ENCODE measurements at places on chromosomes 7 and 10. TPM values are rescaled to one million over a fixed set of nuclear protein-coding genes. Genes with fewer than 3 reads are reported as not detected.

- peak; percentile 44 for DNase-seq
These were observed 112.1 kb downstream of the VPS41 start for GRCh38 chr7:38796626-38797501.

DNA sequence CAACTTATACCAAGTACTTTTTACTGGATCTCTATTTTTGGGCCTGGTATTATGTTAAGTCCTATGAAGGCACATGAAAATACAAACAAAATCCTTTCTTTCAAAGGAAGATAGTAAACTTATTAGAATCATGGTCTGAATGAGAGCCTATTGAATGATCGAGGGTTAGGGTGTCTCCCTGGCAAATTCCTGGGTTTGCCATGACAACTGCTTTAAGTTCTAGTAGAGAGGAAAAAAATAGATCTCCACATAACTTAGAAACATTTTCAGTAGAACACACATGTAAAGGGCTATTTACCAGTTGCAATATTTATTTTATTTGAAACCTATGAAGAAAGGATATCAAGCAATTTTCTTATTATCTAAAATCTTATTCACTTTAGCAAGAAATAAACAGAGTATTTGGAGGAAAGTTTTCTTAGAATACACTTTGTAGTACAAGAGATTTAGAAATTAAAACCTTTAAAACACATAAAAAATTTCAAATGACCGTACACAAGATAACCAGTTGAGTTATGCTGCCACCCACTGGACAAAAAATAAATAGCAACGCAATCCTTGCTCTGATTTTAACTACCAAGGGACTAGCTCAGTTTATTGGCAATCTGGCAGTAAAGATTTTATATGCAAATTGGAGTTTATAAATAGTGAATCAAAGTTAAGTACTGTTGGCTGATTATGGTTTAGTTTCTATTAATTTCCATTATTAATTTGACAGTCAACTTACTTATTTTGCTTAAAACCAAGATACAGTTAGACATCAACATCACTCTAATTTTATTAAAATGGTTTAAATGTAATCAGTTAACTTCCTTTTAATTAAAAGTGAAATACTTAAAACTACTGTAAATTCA lies 33.9 kb downstream of the CACUL1 start:
- peak; percentile 58 for DNase-seq

GRCh38 chr7:50216626-50217025 lies 87.9 kb upstream of the IKZF1 start:
- DNase-seq: no peak

- DNase-seq: no peak
These were observed 102.4 kb downstream of the USP6NL start for GRCh38 chr10:11509036-11509435.

GRCh38 chr7:35624299-35625186 lies 70.4 kb downstream of the HERPUD2 start:
- no peak for DNase-seq

DNA sequence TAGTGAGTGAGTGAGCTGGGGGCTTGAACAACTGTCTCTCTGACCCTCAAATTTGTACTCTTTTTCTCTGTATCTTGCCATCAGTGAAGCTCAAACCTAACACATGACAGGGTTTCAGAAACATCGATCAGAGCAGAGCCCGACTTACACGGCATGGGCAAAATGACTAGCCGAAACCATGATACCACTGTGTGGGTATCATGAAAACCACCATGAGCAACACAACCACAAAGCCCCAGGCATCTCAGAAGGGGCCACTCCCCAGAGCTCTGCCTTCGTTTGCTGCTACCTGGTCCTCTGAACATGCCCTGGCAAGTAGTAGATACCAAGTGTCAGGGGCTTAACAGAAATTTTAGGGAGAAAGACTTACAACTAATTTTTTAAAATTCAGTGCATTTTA lies 308.5 kb downstream of the WDR11 start:
- DNase-seq: no peak

DNA sequence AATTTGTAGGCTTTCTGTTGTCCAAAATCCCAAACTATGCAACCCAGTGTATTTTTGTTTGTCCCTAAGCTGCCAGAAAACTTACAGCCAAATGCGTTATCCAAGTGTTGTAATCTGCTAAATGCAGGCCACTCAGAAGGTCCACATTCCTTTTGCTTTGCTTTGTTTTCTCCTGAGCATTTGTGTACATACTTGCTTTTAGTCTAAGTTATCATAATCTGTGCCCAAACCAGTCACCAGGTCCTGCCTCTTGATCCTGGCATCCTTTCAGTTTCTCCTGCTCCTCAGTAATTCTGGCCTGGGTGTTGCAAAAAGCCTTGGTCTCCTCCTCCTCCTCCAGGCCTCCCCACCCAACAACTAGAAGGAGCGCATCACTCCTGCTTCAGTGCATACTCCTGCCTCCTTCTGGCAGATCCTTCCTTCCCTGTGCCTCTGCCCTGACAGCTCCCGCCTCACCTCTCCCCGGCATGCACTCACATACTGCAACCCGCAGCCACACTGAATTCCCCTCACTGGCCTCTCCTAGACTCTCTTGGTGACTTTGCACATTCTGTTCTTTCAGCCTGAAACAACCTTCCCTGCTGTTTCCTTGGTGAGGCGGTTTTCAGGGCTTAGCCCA lies 2.3 kb downstream of the DENND2A start:
- no peak for DNase-seq

DNA sequence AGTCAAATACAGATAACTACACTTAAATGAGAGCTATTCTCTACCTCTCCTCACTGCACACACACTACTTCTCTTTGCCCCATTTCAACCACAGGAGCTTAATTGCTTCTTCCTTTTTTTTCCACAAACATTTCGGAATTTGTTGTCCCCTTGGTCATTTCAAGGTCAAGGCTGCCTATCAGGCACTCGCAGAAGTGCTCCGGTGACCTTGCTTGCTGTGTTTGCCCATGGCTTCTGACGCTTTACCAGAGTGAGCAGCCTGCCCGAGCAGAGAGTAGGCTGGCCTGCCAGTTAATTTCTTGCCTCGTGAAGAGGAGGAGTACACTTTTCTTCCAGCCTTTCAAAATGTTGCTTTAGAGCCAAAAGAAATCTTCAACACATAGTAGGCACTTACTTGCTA lies 297.1 kb upstream of the LRGUK start:
- no peak for DNase-seq

DNA sequence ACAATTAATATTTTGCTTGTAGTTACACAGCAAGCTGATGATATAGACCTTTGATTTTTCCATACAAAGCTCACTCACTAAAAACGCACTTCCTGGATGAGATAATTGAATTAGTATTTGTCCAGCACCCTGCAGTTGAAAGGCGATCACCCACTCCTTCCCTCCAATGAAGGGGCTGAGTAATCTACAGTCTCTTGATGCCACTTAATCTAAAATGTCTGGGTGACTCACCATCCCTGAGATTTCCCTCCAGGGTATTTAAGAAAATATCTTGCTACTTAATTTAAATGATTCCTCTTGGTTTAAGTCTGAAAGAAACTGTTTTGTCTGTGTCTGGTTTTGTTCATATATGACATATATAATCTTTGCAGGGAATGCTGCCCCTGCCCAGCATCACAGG lies 515.3 kb downstream of the GRID1 start:
- DNase-seq: no peak

DNA sequence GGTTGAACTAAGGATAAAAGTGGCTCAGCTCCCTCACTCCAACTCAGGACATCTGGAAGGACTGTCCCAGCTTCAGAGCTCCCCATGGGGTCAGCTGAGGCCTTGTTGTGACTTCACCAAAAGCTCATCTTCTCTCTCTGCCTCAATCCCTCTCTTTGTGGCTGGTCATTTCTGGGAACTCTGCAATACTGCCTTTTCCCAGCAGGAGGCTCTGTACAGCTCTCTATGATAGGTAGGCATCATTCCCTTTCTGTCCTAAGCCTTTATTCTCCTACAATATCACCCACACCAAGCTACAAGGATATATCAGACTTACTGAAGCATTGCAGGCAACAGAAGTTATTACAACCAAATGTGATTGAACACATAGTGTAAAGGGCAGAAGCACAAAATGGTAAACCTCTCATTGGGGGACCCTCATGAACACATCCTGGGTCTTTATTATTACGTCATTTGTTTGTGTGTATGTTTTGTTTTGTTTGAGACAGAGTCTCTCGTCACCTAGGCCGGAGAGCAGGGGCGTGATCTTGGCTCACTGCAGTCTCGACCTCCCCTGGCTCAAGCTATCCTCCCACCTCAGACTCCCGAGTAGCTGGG lies 36.7 kb upstream of the PRPS1L1 start:
- DNase-seq: peak; percentile 41

DNA sequence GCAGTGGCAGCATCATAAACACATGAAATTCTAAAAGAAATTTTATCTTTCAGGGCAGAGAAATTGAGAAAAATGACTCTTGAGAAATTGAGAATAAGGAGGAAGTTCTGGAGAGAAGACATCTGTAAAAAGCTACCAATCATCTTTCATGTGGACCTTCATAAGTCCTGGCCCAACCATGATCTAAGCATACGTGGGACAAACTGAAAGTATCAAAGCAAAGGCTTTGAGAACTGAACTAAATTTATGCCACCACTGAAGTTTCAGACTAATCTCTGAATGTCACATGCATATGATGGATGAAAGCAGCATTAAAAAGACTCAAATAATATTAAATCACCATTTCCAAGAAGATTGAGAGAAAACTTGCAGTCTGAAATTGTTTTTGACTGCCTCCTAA lies 1502.8 kb upstream of the LRRTM3 start:
- DNase-seq: no peak

DNA sequence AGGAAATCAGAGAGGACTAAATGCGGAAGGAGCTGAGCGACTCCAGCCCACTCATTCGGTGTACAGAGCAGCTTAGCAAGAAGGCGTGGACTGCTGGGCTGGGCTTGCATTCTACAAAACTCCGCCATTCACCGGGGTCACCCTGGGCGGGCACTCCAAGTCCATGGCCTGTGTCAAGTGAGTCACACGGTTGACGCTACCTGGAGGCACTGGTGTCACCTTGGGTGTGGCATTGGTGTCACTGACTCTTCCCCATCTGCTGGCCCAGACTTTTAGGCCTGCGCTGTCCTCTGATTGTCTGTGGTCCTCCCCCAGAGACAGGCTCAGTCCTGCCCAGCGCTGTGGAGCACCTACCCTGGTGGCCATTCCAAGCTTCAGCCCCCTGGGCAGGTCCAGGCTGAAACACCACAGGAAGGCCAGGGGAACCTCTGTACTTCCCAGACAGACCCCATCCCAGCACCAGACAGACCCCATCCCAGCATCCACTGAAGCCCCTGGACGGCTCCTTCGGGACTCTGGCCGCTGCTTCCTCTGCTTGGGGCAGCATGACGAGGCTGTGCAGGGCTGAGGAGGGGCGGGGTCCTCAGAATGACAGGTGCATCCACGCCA lies 30.6 kb upstream of the CNPY1 start:
- DNase-seq: peak; percentile 26

GRCh38 chr10:5013385-5013784 lies 9.7 kb upstream of the AKR1C2 start:
- no peak for DNase-seq

DNA sequence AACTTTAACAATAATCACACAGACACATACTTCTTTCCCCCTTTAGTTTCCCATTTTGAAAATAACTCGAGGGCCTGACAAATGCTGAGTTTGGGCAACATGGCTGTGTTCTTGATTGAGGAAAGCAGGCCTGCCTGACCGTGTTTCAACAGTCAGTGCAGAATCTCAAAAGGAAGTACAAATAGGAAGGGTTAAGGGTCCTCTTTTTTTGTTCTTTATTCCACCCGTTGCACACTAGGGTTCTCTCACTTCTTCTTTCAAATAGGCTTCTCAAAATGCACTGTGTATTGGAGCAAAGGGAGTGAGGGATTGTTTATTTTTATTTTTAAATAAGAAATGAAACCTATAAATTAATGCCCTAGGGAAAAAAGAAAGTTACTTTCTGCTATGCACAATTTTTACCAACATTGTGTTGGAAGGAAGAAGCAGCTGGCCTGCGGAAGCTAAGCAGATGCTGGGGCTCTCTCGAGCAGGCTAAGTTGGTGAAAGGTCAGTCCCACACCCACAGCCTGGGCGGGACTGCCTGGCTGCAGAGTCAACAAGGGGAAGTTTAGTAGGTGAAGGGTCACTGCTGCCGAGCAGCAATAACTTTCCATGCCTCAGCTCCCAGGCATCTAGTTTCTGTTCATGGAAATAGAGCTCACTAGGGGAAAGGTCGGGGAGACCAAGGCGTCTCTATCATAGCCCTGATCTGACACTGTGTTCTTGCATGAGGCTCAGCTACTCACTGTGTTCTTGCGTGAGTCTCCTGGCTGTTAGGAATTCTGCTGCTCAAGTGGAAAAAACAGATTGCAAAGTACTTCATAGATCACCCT lies 12.2 kb upstream of the PDK4 start:
- DNase-seq: peak; percentile 96

DNA sequence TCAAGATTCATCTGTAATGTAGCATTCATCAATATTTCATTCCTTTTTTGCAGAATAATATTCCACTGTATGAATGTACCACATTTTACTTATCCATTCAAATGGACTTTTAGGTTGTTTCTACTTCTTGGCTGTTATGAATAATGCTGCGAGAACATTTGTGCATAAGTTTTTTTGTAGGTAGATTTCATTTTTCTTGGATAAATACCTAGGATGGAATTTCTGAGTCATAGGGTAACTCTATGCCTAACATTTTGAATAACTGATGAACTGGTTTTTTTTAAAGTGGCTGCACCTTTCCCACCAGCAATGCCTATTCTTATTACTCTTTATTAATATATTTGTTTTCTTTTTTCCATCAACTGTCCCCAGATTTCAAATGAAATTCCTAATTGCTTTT lies 9.1 kb upstream of the XPNPEP1 start:
- no peak for DNase-seq

- no peak for DNase-seq
These were observed 11.3 kb downstream of the STAG3 start for GRCh38 chr7:100189061-100189460.

NPY gene
- total RNA-seq: not detected

TAC1 gene
- total RNA-seq: 2.7 TPM

HACD1 gene
- 6.7 TPM for total RNA-seq

HMX3 gene
- total RNA-seq: not detected

ASB4 gene
- total RNA-seq: not detected

LBX1 gene
- not detected for total RNA-seq

NME8 gene
- not detected for total RNA-seq
